ENCODE measurements at places on chromosomes 7 and 10. TPM values are rescaled to one million over a fixed set of nuclear protein-coding genes. Genes with fewer than 3 reads are reported as not detected.

SPACDR gene
- total RNA-seq = not detected

RBP4 gene
- total RNA-seq = not detected

ARHGEF5 gene
- total RNA-seq = 6.8 TPM

ELAPOR2 gene
- total RNA-seq = 9.7 TPM

PILRA gene
- 20.6 TPM for total RNA-seq

INMT gene
- 29.2 TPM for total RNA-seq

LGI1 gene
- total RNA-seq = 1.4 TPM

CLEC5A gene
- not detected for total RNA-seq

ITGB8 gene
- 74.8 TPM for total RNA-seq
